CD4-positive, alpha-beta memory T cell (primary cell): ENCODE measurements at places on chromosomes 16 and 17. TPM values are rescaled to one million over a fixed set of nuclear protein-coding genes. Genes with fewer than 3 reads are reported as not detected.

GLTPD2 gene
- total RNA-seq, result not detected

TBC1D3I gene
- 1.3 TPM for total RNA-seq

USB1 gene
- total RNA-seq, result 39.5 TPM

KRTAP9-8 gene
- not detected for total RNA-seq

HSD17B1 gene
- total RNA-seq, result 1.2 TPM

RHBDF2 gene
- total RNA-seq, result 62.2 TPM

DNA sequence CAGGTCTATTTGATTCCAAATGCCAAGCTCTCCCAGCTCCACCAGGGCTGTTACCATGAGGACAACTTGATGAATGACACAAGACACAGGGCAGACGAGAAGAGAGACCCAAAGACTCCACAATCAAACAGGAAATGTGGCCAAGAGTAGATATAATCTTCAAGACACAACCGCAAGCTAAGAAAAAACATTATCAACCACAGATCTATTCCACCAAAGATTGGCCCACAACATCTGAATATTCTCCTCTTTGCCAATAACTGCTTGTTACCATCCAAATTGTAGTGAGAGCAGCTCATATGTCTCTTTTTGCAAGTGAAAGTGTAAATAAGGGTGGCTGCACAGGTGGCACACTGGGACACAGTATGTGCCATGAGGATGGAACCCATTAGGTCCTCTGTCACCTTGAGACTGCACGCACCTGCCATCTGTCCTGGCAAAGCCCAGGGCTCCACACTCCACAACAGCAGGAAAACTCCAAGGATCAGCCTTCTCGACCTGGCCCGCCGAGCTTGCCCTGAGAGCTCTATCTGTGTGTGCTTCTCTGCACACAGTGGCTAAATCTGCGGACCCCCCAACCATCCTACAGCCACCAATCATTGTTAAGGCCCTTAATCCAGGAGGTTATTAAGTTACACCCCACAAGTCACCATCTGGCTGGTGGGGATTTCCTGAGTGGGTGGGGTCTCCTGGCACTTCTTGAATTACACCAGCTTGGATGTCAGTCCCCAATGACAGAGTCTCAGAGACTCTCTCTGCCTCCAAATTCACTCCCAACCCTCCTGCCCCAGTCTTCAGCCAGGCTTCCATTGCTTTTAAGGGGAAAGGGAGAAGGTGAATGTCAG, 50.5 kb downstream of the DYNLRB2 start:
- no peak overlapping the region for H3K4me3 ChIP-seq
- H3K4me1 ChIP-seq, result peaks cover 22% of the 10 kb centered on the region
- DNase-seq, result peak; percentile 82
- H3K36me3 ChIP-seq, result no peaks in the 10 kb centered on the region

DNA sequence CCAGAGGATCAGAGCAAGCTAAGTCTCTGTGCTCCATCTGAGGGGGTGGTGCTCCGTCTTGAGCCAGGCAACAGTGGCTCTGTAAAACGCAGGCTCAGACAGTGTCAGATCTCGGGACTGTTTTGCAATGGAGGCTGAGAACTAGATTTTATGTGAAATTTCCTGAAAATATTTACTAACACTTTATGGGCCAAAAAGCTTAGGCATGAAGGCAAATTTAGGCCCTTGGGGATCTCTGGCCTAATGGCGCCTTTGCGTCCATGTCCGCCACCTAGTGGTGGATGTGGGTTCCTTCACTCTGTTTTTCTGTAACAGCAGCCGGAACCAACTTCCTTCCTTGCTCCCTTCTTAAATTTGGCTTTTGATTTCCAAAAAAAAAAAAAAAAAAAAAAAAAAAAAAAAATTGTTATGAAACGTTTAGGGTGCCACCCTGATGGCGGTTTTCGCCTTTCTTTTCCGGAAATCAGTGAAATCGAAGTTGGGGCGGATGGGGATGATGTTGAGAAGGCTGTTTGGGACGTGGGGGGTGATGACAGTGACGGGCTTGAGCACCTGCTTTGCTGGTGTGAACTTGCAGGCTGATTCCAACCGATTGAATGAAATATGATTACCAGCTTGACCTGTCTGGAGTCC, 14.0 kb upstream of the ELAC2 start:
- no peak for DNase-seq
- peaks cover 4% of the 10 kb centered on the region for H3K4me1 ChIP-seq
- H3K27me3 ChIP-seq, result no peaks in the 10 kb centered on the region
- H3K27ac ChIP-seq, result no peak overlapping the region
- no peaks in the 10 kb centered on the region for H3K36me3 ChIP-seq

DNA sequence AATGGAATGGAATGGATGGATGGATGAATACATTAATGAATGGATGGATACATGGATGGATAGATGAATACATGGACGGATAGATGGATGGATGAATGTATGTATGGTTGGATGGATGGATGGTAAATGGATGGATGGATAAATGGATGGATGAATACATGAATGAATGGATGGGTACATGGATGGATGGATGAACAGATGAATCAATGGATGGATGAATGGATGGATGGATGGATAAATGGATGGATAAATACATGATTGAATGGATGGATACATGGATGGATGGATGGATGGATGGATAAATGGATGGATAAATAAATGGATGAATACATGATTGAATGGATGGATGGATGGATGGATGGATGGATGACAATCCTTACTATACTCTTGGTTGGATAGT, 26.0 kb downstream of the TMC5 start:
- H3K4me1 ChIP-seq, result no peaks in the 10 kb centered on the region
- no peak for DNase-seq
- H3K27me3 ChIP-seq, result no peaks in the 10 kb centered on the region
- no peak overlapping the region for H3K4me3 ChIP-seq

GRCh38 chr17:31509805-31510177, 118.3 kb downstream of the RAB11FIP4 start:
- H3K4me3 ChIP-seq, result peak overlapping the region; percentile 72
- peak overlapping the region; percentile 72 for H3K27ac ChIP-seq
- DNase-seq, result no peak
- no peaks in the 10 kb centered on the region for H3K36me3 ChIP-seq

- H3K36me3 ChIP-seq, result no peaks in the 10 kb centered on the region
- no peaks in the 10 kb centered on the region for H3K27me3 ChIP-seq
- no peak overlapping the region for H3K27ac ChIP-seq
- H3K4me3 ChIP-seq, result no peak overlapping the region
- peak; percentile 33 for DNase-seq
Measured at GRCh38 chr16:27748868-27749546, 199.1 kb downstream of the KATNIP start.

GRCh38 chr17:61260071-61260797, 139.4 kb upstream of the TBX2 start:
- no peak for DNase-seq
- H3K4me3 ChIP-seq, result no peak overlapping the region
